Choroid plexus epithelial cell (primary cell): ENCODE measurements at places on chromosomes 5 and 9.
A peak's percentile ranks its signal among the peaks of the same experiment; 100 is the strongest.

- DNase-seq: no peak
Observed at GRCh38 chr9:32010322-32010721, 374.1 kb upstream of the ACO1 start.

GRCh38 chr9:76677481-76678055, 86.7 kb upstream of the PCA3 start:
- no peak for DNase-seq

DNA sequence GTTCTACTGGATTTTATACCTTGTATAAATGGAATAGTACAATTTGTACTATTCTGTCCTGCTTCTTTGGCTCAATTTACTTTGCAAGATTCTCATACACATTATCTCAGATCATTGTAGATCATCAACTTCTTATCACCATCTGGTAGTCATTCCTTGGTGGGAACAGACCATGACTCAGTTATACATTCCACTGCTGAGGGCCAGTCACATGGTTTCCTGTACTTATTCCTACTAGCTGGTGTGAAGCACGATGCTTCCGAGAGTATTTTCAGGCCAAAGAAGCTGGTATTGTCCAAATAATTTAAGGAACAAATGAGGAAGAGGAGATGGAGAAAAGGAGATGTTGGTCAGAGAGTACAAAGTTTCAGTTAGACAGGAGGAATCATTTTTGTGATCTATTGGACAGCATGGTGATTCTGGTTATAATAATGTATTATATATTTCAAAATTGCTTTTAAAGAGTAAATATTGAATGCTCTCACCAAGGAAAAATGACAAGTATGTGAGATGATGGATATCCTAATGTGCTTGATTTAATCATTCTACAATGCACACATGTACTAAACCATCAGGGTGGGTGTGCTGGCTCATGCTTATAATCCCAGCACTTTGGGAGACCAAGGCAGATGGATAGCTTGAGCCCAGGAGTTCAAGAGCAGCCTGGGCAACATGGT, 124.1 kb downstream of the SYK start:
- DNase-seq: peak; percentile 89

DNA sequence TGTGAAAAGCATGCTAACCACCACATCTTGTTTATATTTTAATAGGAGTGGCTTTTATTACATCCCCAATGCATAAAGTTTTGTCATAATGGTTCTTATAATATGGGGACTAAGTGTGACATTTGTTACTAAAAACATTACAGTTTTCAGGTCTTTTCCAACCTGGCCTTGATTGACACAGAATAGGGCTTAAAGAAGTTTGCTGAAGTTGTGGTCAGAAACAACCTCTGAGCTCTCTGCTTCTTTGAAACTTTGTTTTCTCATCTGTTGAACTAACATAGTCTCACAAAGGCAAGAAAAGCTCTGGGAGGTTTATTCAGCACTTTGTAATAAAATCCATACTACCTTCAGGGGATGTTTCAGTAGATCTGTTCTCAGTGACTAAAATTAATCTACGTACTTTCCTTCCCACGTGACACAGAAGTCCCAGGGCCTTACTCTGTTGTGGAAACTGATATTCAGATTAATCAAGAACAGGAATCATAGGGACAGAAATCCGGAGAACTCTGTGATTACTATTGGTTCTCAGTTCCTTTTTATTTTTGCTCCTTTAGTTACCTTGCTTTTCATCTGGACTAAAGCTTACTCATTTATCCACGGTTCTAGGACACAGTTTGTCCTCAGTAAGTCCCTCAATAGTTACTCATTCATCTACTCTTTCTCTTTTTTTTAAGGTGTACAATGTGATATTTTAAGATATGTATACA, 289.0 kb upstream of the EFNA5 start:
- DNase-seq: no peak

DNA sequence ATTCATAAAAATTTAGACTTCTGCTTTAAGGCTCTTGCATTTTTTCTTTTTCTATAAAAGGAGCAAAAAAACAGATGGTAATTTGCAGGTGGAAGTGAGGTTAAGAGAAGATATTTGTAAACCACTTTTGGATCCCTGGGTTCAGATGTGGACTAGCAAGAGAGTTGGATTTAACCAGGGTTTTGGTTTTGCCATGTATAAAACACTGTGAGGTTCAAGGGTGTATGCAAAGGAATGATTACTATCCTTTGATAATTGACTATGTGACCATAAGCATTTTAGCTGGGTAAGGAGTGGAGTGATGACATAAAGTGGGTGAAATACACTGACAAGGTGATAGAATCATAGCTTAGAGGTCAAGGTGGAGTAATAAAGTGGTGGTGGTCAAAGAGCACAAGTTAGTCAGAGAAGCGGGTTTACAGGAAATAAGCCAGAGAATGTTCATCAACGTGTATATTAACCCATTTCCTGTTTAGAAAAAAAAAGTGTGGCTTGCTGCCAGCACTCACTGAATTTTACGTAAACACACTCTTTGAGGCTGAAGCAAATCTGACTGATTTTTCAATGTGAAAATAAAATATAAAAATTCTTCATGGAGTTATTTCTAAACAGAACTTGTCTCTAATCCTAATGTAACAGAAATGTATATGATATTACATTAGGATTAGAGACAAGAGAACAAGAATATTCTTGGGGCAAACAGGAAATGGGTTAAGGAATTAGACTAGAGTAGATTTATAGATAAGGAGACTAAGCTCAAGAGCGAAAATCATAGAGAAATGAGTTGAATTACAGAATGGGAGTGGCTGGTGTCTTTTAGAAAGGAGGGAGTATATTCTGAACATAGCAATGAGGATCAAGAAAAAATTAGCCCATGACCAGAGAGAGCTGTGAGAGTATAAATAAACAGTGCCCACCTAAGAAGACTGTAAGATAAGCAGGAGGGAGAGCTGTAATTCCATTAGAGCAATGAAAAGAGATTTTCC, 74.5 kb downstream of the CDKN2A start:
- peak; percentile 90 for DNase-seq

DNA sequence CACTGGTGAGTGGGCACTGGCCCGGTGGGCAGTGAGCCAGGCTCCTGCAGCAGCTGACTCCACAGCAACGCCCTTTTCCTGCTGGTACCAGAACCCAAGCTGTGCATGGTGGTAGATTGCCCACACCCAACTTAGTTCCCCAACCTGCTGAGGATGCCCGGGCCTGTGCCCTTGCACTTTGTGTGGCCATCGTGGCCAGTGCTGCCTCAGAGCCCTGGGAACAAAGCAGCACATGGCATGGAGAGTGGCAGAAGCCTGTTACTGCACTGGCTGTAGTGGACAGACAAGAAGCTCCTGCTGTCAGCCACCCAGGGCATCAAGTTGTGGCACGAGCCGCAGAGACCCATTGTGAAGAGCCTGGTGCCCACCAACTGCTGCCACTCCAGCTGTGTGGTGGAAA, 612.9 kb downstream of the DNAH5 start:
- no peak for DNase-seq

- DNase-seq: no peak
Observed at GRCh38 chr5:177606071-177607051, 6.4 kb downstream of the B4GALT7 start.

- DNase-seq: peak; percentile 36
Observed at GRCh38 chr5:13566871-13567339, 377.6 kb downstream of the DNAH5 start.

- no peak for DNase-seq
Observed at GRCh38 chr5:144254552-144254951, 83.9 kb downstream of the KCTD16 start.

GRCh38 chr5:14281746-14282181, 138.6 kb downstream of the TRIO start:
- no peak for DNase-seq

DNA sequence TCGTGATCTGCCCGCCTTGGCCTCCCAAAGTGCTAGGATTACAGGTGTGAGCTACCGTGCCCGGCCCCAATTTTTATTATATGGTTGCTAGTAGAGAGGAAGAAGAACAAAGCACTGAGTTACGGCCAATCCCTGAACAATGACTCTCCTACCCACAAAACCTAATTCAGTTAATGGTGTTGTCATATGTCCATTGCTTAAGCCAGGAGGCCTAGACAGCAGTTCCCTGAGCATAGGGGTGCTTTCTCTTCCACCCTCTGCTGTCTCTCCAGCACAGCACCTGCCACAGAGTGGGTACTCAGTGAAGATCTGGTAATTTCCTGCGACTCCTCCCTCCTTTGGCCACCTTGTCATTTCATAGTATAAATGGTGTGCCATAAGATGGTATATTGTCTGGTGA, 21.4 kb upstream of the LTC4S start:
- no peak for DNase-seq

- DNase-seq: peak; percentile 63
Observed at GRCh38 chr9:89519366-89519805, 21.5 kb upstream of the SEMA4D start.

DNA sequence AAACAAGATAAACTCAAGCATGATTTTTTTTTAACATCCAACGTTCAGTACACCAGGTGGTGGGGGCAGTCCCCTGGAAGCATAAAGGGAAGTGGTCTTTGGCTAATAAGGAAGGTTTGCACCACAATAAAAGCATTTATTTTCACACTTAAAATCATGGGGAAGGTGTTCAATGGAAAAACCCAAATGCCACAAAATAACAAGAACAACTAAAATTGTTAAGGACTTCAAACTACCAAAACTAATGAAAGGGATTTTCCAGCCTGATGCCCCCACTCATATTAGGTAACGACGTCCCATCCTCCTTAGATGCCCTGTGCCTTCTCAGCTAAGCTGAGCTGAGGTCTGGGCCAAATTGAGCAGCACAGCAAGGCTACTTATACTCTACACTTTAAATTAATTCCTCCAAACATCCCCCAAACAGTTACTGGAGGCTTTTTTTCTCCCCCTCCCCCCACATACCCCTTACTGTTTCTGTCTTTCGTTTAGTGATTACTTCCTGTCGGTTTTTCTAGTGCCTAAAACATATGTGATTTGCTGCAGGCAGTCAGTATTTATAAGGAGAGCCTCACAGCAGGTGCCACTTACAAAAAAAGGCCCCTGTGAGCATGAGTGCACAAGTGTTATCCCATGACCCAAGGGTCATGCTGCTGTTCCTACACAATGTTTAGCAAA, 259.7 kb upstream of the ZNF608 start:
- peak; percentile 3 for DNase-seq

GRCh38 chr9:126687930-126688461, 74.3 kb downstream of the LMX1B start:
- DNase-seq: no peak

DNA sequence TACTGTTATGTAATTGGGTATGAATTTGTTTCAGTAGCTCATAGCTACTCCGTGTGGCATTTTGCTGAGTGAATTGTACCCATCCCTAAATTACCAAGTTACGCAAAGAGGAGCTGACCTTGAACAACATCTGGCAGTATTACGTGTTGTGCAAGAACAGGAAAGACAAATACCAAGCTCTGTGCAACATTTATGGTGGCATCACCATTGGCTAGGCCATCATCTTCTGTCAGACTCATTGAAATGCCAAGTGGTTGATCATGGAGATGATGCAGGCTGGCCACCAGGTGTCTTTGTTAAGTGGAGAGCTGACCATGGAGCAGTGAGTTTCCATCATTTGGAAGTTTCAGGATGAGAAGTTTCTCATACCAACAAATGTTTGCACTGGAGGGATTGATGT, 15.0 kb downstream of the ZSWIM6 start:
- DNase-seq: no peak

DNA sequence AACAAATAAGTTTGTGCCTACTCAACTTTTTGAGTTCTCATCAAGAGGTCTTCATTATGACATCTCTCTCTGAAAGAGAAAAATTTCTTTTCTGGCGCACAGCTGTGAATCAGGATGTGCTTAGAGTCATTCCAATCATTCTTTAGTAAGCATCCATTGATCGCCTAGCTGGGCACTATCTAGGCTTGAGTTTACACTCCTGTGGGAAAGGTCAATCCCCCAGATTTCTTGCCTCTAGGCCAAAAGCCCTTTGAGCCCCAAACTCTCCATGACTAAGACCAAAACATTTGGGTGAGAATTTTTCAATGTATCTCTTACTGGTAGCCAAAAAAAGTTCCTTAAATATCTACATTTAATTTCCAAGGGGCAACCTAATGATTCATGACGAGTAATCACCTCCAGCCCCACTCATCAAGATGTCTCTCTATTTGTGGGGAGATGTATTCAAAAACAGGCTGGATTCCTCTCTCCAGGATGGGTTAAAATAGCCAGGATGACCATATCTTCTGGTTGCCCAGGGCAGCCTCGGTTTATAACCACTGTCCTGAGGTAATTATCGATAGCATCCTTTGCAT, 101.7 kb downstream of the GNA14 start:
- DNase-seq: peak; percentile 40

- DNase-seq: no peak
Observed at GRCh38 chr9:131434673-131435072, 40.8 kb downstream of the PRRC2B start.

GRCh38 chr5:95892784-95893354, 68.8 kb downstream of the ELL2 start:
- DNase-seq: peak; percentile 73

DNA sequence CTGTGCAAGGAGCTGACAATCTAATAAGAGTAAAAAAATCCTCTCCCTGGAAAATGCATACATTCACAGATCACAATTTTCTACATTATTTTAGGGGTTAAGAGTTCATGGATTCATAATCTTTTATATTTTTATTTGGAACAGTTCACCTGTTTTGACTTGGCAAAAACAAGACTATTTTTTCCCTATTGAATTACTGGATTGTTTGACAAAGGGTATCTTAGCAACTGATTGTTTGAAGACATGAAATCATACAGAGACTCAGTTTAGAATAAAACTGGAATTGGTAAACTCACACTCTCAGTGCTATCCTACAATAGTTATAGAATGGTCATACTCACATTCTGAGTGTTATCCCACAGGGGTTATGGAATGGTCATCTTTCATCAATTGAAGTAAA, 358.2 kb upstream of the PTGER4 start:
- DNase-seq: no peak
